ENCODE measurements at places on chromosomes 11 and 22.

DNA sequence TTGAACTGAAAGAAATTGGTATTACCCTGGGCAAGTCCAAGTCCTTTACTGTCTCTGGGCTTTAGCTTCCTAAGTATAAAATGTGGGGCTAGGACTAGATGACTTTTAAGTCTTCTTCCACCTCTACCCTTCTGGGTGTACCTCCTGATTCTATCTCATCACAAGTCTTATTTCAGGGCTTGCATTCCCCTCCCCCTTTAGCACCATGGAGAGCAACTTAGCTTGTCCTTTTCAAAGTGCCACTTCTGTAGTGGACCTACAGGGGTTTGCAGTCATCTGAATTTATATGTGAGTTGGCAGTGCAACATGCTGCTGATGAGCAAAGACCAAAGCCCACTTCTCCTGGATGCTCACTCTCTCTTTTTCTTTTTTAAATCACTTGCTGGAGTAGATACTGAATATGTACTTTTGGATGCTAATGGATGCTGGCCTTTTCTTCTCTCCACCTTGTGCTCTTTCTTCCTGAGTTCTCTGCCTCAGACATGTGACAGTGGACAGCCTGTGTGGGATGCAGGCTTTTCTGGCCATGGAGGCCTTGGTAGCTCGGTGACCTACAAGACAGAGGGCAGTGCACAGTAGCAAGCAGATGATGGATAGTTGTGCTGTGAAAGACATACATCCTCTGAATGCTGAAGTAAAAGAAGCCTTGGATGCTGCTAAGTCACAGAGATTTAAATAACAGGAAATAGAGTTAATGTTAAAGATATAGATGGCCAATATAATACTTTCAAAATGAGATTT, 185.0 kb downstream of the NELL1 start:
- DNase-seq = no peak

- DNase-seq = peak; percentile 62
Measured at GRCh38 chr11:19714387-19715363, 2.0 kb downstream of the NAV2 start.

DNA sequence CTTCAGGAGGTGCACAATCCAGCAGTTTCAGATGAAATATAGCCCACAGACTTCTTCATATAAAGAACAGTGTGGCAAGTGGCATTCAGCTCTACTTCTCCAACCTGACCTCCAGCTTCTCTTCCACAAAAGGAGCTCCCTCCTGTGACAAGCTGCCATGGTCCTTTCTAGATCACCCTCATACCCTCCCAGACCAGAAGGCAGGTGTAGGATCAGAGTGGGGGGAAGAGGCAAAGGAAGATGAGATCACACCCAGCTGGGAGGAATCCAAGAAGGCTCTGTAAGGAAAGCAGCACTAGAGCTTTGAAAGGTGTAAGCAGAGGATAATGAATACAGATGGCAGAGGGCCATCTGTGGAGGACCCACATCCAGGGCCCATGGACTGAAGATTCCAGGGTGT, 7.6 kb downstream of the CLPB start:
- no peak for DNase-seq

DNA sequence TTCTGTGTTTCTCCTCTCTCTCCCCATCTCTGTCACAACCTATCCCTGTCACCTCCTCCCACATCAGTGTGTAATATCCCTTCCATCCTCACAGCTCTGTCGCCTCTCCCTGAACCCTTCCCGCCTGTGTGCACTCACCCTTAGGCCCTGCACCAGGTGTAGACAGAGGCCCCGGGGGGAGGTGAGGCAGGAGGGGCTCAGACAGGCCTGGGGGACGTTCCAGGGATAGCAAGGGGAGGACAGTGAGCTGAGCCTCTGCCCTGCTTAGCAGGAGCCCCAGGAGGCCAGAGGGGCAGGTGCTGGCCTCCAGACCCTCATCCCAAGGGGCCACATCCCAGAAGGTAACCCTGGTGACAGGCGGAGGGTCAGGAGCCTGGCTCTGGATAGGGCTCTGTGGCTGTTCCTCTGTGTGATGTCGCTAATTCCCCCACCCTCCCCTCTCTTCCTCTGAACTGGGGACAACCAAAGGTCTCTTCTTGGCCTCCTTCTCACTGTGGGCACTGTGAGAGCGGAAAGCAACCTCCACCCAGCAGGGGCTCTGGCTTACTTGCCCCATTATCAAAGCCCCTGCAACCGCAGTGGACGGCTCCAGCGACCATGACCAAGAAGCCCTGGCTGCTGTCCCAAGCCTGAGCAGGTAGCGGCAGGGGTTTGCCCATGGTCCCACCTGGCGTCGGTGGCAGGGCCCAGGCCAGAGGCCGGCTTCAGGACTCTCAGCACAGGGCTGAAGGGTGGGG, 35.7 kb downstream of the KCNJ4 start:
- DNase-seq = no peak

DNA sequence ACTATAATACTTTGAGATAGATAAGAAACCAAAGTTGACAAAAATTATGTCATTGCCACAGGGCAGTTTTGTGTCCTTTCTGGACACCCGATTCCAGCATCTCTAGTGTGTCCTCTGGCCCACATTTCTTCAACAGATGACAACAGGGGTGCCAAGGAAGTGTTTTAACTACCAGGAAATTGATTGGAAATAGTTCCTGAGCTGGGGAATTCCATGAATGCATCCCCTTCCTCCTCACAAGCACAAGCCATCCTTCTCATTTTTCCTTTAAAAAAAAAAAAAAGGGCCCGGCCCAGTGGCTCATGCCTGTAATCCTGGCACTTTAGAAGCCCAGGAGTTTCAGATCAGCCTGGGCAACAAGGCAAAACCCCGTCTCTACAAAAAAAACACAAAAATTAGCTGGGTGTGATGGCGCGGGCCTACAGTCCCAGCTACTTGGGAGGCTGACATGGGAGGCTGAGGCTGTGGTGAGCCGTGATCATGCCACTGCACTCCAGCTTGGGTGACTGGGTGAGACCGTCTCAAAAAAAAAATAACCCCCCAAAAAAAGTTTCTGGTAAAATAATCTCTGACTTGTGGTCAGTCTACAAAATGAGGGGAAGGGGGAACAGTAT, 797 bp upstream of the B3GAT3 start:
- DNase-seq = no peak

GRCh38 chr22:36830601-36831000, 13.8 kb upstream of the PVALB start:
- DNase-seq = no peak

- DNase-seq = no peak
Measured at GRCh38 chr11:113725913-113726312, 19.8 kb upstream of the TMPRSS5 start.

- DNase-seq = no peak
Measured at GRCh38 chr22:44088976-44089570, 65.0 kb downstream of the PARVB start.

- DNase-seq = no peak
Measured at GRCh38 chr22:46293577-46294260, 3.0 kb upstream of the GTSE1 start.

- DNase-seq = no peak
Measured at GRCh38 chr22:20549232-20549841, 41.9 kb downstream of the MED15 start.

DNA sequence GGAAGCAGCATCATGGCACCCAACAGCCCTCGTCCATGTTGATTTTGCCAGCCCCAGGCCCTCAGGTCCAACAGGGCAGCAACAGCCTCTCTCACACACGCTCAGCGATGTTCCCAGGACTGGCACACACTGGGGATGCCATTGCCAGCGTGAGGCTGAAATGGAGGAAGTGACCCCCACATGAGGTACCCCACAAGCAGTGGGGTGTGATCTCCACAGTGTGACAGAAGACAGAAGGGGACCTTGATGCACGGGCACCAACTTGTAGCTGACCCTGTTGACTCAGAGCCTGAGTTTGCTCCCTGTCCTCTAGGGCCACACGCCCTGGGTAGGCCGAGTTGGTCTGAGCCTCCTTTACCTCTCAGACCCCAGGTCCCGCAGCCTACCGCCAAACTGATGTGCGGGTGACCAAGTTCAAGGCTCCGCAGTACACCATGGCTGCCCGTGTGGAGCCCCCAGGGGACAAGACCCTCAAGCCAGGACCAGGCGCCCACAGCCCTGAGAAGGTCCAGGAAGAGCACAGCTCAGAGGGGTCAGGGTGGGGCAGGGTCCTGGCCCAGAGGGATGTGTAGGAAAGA, 6.2 kb downstream of the SCGB1C1 start:
- no peak for DNase-seq

- no peak for DNase-seq
Measured at GRCh38 chr22:30047364-30047738, 32.9 kb upstream of the HORMAD2 start.

DNA sequence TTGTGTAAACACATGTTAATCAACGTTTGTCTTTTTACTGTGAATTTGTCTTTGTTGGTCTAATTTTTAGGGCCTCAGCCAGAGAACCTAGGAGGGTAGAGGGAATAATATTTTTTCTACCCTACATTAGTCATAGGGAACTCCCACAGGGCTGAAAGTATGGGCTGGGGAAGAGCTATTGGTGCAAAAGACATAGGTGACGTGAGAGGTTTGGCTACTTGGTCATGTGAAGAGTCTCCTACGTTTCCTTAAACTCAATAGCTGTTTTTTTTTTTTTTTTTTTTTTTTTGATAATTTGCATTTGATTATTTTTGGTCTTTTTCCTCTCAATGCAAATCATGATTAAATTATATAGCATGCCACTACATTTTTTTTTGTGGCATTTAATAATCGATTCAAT, 15.9 kb upstream of the MMP7 start:
- DNase-seq = no peak

DNA sequence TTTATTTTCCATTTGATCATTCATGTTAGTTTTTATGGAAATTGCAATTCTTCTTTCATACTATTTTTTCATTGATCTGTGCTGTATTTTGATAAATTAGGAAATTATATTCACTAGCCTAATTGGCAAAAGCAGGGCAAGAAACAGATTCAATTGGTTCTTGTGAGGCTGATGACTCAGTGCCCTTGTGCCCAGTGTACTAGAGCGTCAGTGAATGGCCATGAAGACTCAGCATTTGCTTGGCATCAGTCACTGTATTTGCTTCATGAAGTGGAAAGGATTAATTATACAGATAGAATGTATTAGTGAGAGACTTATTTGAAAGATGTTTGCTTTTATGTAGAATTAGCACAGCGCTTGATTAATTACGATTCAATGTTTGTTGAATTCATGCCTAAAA, 31.8 kb downstream of the MRGPRX1 start:
- DNase-seq = peak; percentile 15

GRCh38 chr11:45922425-45923082, at the start of gene LARGE2:
TSS of gene LARGE2 (plus strand) at chr11:45922656. CDS start at chr11:45922883, 227 bp downstream.
- peak; percentile 85 for DNase-seq

DNA sequence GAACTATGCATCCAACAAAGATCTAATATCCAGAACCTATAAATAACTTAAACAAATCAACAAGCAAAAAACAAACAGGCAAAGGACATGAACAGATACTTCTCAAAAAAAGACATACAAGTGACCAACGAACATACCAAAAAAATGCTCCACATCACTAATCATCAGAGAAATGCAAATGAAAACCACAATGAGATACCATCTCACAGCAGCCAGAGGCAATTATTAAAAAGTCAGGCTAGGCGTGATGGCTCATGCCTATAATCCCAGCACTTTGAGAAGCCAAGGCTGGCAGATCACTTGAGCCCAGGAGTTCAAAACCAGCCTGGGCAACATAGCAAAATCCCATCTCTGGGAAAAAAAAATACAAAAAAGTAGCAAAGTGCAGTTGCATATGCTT, 10.7 kb downstream of the SAA4 start:
- no peak for DNase-seq

DNA sequence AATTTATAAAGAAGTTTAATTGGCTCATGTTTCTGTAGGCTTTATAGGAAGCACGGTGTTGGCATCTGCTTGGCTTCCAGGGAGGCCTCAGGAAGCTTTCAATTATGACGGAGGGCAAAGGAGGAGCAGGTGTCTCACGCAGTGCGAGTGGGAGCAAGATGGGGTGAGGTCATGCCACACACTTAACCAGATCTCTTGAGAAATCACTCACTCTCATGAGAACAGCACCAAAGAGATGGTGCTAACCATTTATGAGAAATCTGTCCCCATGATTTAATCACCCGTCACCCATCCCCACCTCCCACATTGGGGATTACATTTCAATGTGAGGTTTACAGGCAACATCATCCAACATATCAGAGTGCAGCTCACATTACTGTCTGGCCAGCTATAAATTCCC, 103.5 kb downstream of the ARHGAP8 start:
- no peak for DNase-seq

- no peak for DNase-seq
Measured at GRCh38 chr11:8613036-8613435, 19.0 kb upstream of the STK33 start.

GRCh38 chr11:117827521-117828511, 3.3 kb upstream of the FXYD2 start:
- DNase-seq = peak; percentile 33

GRCh38 chr11:33358150-33358831, 101.1 kb downstream of the HIPK3 start:
- DNase-seq = no peak

GRCh38 chr11:31655483-31655882, 145.9 kb downstream of the ELP4 start:
- no peak for DNase-seq

Data from NCI-H1105 treated with DMSO at 0.1 percent for 48 hours (cell line).